GM23248 (cell line): ENCODE measurements at places on chromosomes 1 and 21. TPM values are rescaled to one million over a fixed set of nuclear protein-coding genes. Genes with fewer than 3 reads are reported as not detected.

Gene MPZL1
- 284 and 289 TPM in 2 replicates for polyA plus RNA-seq

Gene MYOM3
- 0.76 and 1.2 TPM in 2 replicates for polyA plus RNA-seq

Gene KRTAP12-2
- not detected in 2 replicates for polyA plus RNA-seq

Gene USF1
- polyA plus RNA-seq, result 12.2 and 17.1 TPM in 2 replicates

Gene DDOST
- 348 and 359 TPM in 2 replicates for polyA plus RNA-seq

Gene SELP
- polyA plus RNA-seq, result not detected in 2 replicates

Gene NRIP1
- polyA plus RNA-seq, result 12.5 and 13.1 TPM in 2 replicates
